Keratinocyte (primary cell): ENCODE measurements at places on chromosomes 7 and 10.
A peak's percentile ranks its signal among the peaks of the same experiment; 100 is the strongest.

DNA sequence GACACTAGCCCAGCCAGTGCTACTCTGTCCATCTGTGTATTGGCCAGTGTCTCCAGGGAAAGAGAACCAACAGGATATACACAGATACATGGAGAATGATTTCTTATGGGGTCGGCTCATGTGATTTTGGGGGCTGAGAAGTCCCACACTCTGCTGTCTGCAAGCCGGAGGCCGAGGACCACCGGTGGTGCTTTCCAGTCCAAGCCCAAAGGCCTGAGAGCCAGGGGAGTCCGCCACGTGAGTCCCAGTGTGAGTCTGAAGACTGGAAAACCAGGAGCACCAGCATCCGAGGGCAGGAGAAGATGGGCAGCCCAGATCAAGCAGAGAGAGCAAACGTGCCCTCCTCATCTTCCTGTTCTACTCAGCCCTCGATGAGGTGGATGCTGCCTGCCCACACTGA lies 71.5 kb downstream of the C10orf143 start:
- H3K27ac ChIP-seq, result no peak overlapping the region
- no peak overlapping the region for H3K4me3 ChIP-seq
- H3K36me3 ChIP-seq, result no peaks in the 10 kb centered on the region

DNA sequence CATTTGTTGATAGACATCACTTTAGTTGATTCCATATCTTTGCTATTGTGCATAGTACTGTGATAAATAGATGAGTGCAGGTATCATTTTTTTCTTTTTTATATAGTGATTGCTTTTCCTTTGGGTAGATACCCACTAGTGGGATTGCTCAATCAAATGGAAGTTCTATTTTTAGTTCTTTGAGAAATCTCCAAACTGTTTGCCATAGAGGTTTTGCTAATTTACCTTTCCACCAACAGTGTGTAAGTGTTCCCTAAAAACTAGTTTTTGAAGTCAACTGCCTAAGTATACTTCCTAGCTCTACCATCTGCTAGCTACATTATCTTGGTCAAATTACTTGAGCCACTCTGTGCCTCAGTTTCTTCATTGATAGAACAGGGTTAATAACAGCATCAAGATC lies 31.5 kb upstream of the RSBN1L start:
- H3K27me3 ChIP-seq, result no peaks in the 10 kb centered on the region
- peak overlapping the region; percentile 51 for H3K27ac ChIP-seq
- peaks cover 13% of the 10 kb centered on the region for H3K4me1 ChIP-seq
- H3K4me3 ChIP-seq, result no peak overlapping the region

- no peaks in the 10 kb centered on the region for H3K36me3 ChIP-seq
- H3K4me3 ChIP-seq, result no peak overlapping the region
- no peak overlapping the region for H3K27ac ChIP-seq
Measured at GRCh38 chr7:137081321-137082093, 213.1 kb downstream of the CHRM2 start.

DNA sequence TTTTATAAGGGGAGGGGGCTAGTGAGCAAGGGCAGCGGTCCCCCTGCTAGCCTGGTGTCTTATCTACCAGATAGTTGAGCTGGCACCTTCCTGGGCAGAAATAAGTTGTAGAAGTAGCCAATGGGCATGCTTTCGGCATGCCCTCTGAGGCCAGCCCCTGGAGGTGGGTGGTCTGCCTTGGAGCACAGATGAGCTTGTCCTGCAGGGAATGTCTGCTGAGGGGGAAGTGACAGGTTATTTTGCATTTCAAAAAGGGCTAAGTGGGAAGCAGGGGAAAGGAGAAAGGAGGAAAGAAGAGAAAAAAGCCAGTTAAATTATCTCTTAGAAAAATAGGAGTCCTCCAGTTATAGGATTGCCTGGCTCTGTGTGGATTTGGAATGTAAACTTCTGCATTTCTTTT lies 88.9 kb downstream of the GPR26 start:
- H3K4me3 ChIP-seq, result no peak overlapping the region
- H3K36me3 ChIP-seq, result no peaks in the 10 kb centered on the region
- DNase-seq, result no peak
- H3K27ac ChIP-seq, result no peak overlapping the region
- H3K4me1 ChIP-seq, result no peaks in the 10 kb centered on the region

DNA sequence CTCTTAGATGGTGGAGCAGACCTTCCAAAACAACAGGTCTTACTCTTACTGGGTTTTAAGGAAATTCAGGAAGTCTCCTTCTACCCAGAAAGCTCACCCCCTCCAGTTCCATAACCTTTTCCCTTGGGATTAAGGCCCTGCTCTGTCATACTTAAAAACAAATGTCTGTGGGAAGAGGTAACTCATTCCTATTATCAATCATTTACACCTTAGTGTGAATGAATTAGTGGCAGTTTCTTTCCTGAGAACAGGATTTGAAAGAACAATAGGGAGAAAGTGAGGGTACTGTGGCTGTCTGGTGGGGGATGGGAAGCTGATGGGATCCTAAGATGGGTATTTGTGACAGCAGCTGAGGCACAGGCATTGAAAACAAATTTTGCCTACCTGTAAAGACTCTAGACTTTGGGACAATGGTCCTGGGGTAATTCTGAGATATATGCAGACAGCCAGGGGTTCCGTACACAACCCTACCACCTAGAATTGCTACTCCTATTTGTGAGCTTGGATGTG lies 22.2 kb upstream of the PDLIM1 start:
- peaks cover 13% of the 10 kb centered on the region for H3K4me1 ChIP-seq
- no peak overlapping the region for H3K4me3 ChIP-seq
- DNase-seq, result no peak

- H3K4me1 ChIP-seq, result peaks cover 16% of the 10 kb centered on the region
- no peaks in the 10 kb centered on the region for H3K27me3 ChIP-seq
- H3K4me3 ChIP-seq, result peak overlapping the region; percentile 86
- H3K27ac ChIP-seq, result peak overlapping the region; percentile 91
Measured at GRCh38 chr7:30596014-30596641, 1.4 kb downstream of the GARS1 start.

GRCh38 chr7:135210888-135211178 lies 493 bp downstream of the WDR91 start:
- H3K27ac ChIP-seq, result peak overlapping the region; percentile 76
- H3K4me3 ChIP-seq, result peak overlapping the region; percentile 86
- no peaks in the 10 kb centered on the region for H3K27me3 ChIP-seq
- DNase-seq, result no peak

DNA sequence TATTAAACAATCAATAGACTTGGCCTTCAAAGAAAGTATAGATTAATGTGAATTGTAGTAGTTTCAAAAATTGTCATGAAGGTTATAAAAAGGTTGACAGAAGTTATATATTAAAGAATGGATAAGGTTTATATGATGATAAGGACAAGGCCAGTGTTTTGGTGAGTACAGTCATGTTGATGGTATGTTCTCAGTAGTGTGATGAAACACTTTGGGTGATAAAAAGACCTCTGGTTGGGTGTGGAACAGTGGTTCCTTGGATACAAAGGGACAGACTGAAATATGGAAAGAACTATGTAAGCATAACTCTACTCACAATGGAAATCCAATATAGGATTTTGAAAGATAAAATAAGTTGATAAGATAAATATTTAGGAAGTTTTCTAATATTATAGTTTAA lies 866.3 kb downstream of the ANKRD7 start:
- no peaks in the 10 kb centered on the region for H3K36me3 ChIP-seq
- H3K27ac ChIP-seq, result no peak overlapping the region
- H3K4me3 ChIP-seq, result no peak overlapping the region
- no peaks in the 10 kb centered on the region for H3K4me1 ChIP-seq
- DNase-seq, result no peak

DNA sequence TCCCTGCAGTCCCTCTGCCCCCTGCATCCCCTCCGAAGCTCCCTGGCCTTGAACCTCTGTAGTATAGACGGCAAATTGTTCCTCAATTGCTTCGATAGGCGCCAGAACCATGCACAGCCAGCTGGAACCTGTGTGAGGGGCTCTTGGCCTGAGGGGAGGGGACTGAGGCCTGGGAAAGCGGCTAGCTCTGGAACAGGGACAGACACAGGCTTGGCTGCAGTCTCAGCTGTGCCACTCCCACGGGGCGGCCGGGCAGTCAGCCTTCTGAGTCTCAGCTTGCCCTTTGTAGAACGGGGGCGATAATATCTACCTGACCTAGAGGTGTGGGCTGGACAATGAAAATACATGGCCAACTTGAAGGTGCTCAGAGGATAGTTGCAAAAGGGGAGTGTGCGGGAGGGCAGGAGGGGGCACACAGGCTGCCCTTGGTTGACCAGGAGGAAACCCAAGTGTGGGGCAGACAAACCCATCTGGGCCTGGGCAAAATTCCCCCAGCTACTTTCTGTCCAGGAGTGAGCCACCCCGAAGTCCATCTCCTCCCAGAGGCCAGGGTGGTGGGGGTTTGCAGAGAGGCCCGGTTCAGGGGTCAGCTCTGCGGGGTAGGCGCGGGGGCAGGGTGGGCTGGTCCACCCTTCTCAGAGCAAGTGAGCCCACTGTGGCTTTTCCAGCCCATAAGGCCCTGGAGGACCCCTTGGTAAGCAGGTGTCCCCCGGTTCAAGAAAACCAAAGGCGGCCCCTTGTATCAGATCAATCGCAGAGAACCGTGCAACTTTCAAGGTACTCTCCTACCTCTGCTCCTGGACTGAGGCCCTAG lies 4.6 kb downstream of the CRYGN start:
- no peak overlapping the region for H3K4me3 ChIP-seq
- DNase-seq, result no peak
- H3K36me3 ChIP-seq, result no peaks in the 10 kb centered on the region
- peaks cover 17% of the 10 kb centered on the region for H3K27me3 ChIP-seq

DNA sequence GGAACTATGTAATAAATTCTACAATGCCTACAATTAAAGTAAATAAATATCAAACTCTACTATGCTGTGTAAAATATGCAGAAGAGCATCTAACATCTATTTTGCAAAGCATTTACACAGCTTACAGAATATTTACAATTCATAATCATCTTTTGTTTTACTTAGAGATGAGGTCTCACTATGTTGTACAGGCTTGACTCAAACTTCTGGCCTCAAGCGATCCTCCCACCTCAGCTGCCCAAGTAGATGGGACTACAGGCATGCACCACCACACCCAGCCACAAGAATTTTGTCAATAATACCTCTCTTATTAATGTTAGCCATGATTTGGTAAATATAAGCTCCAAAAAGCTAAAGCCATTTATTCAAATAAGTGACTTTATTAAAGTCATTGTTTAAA lies 21.9 kb upstream of the CAV2 start:
- no peak overlapping the region for H3K27ac ChIP-seq
- no peaks in the 10 kb centered on the region for H3K27me3 ChIP-seq
- DNase-seq, result no peak
